ENCODE measurements at places on chromosomes 4 and X.

- DNase-seq, result no peak
Observed at GRCh38 chr4:120723105-120723504, 199.4 kb downstream of the PRDM5 start.

DNA sequence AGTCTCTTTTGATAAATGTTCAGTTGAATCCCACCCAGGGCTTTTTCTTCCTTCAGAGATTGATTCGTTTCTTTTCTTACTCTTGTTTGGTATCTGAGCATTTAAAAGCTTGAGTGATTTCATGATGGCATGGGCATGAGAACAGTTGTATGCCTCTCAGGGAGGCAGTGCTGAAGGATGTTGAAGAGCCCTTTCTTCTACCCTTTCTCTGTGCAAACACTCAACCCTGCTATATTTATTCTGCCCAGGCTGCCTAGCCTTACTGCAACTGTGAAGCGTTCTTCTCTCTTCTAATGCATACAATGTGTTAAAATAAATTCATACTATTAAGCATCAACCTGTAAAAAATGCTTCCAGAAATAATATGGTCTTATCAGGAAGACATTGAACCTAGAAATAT is 367.6 kb upstream of the LCORL start:
- no peak for DNase-seq

DNA sequence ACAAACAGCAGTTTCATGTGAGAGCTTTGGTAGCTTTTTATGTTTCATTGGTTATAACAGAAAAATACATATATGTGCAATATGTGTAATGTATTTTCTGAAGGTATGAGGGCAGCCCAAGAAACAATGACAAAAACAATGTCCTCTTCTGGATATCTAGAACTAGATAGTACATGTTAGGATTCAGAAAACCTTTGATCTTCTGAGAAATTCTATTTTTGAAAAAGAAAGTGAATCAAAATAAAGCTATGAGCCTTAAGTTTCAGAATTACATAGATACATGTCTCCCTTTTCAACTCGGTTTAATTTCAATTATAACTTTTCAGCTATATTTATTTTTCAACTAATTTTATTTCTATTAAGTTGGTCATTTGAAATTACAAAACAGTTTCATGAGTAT is 131.9 kb downstream of the REELD1 start:
- DNase-seq, result no peak

- no peak for DNase-seq
Observed at GRCh38 chrX:23008431-23009099, 8.8 kb downstream of the DDX53 start.

DNA sequence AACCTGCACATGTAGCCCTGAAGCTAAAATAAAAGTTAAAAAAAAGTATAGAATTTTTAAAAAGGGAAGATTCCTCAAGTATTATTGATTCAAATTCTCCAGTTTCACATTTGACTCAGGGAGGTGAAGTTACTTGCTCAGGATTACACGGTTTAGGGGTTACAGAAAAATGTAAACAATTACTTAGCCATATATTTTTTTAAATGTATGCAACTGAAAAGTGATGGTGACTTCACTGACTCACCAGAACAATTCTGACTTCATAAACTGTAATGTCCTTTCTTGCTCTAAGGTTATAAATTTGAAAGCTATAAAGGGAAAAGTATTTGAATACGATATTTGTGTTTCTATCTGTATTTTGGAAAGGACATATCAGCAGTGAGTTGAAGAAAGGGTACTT is 371.2 kb downstream of the SPRY1 start:
- DNase-seq, result no peak

- no peak for DNase-seq
Observed at GRCh38 chrX:65712005-65712806, 44.8 kb downstream of the MSN start.

DNA sequence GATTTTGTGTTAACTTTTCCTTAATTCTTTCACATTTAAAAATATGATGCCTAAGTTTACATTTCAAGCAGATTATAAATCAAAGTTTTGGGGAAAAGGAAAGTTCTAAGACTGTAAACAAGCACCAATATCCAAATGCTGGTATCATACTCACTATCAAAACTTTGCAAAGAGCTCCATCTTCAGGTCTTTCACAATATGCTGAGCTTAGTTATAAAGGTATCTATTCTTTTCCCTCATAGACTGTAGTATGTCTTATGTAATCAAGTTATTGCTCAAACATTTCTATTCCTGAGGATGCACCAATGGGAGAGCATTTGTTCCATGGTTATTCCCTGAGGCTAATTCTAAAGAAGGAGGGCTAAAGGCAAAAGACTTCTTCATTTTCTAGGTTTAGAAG is 207.9 kb upstream of the FAM241A start:
- no peak for DNase-seq

GRCh38 chr4:118758293-118758692 is 73.1 kb downstream of the METTL14 start:
- no peak for DNase-seq

GRCh38 chr4:156983366-156983765 is 11.8 kb upstream of the PDGFC start:
- DNase-seq, result no peak

DNA sequence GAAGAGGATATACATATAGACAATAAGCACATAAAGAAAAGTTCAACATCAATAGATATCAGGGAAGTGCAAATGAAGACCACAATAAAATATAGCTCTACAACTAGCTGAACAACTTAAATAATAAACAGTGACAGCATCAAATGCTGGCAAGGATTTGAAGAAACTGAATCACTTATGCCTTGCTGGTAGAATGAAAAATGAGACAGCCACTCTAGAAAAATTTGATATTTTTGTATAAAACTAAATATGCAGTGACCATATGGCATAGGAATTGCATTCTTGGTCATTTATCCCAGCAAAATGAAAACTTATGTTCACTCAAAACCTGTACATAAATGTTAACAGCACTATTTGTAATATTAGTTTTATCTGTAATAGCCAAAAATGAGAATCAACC is 1102.0 kb downstream of the C4orf33 start:
- DNase-seq, result no peak

GRCh38 chr4:81003597-81004111 is 26.9 kb upstream of the BMP3 start:
- DNase-seq, result no peak

DNA sequence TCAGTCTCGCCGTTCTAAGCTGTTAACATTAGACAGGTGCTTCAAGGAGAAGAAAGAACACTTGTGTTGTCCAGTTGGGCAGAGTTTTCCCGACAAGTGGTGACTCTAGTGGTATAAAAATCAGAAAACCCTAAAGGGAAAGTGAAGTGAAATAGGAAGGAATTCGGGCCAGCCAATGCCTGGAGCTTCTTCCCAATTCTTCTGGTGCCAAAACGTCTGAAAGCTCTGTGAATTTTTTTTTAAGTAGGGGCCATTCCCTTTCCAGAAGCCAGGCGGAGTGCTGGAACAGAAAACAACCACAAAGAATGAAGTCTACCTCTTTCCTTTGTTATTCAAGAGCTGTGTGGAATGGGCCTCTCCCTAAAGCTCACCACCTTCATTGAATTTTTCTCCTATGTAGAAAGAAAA is 43.1 kb upstream of the PPARGC1A start:
- DNase-seq, result no peak

GRCh38 chr4:151962138-151962823 is 201.5 kb upstream of the GATB start:
- DNase-seq, result no peak

- no peak for DNase-seq
Observed at GRCh38 chr4:149912000-149912399, 96.4 kb upstream of the IQCM start.

DNA sequence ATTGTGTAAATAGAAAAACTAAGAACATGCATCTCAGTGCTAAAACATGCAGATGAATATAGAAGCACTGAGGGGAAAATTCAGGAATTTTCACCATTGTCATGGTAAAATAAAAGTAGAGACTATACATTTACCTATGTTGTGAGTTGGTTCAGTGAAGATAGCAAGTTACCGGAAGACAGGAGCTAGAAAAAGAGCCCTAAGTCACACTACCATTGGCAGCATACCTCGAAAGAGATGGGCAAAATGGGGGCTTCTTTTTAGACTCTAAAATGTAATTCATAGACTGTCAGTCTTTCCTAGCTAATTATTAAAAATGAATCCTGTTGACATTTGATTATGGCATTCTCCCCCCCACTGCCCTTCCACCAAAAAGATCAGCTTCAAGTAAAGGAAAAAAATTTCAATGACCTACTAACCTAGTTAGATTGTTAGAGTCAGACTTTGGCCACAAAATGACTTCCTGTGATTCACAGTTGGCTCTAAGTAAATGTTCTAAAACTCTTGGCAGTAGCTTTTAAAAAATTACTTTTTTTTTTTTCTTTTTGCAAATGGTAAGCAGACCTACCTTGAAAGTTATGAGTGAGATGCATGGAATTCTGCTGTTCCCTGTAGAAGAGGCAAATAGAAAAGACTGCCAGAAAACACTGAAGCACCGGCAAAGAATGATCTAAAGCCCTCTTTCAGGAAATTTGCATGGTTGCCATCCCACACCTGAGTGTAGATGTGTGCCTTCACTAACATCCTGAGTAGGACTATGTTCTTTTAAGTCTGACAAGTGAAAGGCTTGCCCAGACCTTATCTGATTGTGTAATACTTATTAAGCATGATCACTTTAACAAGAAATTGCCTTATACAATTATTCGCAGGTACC is 26.4 kb upstream of the ARSJ start:
- DNase-seq, result no peak

DNA sequence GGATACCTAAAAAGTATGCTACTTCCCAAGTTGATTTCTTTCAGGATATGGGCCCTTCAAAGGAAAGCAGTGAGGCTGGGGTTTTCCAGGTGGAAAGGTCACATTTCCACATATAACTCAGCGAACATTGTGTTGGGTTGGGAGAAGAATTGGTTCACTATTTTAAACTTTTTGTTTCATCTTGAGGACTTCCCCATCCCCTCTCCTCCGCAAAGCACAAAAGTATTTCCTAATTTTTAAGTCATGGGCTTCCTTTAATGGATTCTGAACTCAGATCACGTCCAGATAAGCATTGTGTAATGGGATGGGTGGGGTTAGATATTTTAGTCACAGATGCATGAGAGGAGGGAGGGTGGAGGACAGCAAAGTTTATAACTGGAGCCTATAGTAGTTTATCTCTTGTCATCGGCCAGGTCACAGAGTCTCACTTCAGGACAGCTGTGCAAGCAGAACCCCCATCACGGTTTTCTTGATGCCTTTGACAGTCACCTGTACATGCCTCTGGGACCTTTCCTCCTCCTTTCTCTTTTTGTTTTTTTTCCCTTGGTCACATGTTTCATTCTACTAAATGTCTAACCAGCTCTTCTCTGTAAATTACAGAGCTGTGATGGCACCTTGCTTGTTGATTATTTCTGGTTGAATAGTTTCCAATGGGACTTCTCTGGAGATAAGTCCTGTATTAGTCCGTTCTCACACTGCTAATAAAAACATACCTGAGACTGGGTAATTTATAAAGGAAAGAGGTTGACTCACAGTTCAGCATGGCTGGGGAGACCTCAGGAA is 115.4 kb downstream of the PTTG2 start:
- no peak for DNase-seq

- no peak for DNase-seq
Observed at GRCh38 chr4:87524456-87524855, 4.7 kb downstream of the SPARCL1 start.

- DNase-seq, result no peak
Observed at GRCh38 chr4:121380776-121381462, at the start of gene QRFPR. Gene QRFPR, minus strand, starts transcription at chr4:121381018. Its CDS starts 371 bp downstream, at chr4:121380647.

- no peak for DNase-seq
Observed at GRCh38 chrX:13218758-13219157, 101.1 kb downstream of the ATXN3L start.

DNA sequence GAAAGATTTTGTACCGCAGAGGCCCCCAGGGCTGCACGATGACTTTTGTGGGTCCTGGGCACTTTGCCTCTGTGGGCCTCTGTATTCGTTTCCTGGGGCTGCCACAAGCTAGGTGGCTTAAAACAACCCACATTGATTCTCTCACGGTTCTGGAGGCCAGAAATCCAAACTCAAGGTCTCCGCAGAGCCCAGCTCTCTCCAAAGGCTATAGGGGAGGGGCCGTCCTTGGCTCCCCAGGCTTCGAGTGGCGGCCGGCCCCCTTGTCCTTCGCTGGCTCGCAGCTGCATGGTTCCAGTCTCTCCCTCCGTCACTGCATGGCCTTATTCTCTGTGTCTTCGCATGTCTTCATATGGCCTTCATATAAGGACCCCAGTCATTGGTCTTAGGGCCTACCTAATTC is 241.2 kb downstream of the EVC2 start:
- no peak for DNase-seq

DNA sequence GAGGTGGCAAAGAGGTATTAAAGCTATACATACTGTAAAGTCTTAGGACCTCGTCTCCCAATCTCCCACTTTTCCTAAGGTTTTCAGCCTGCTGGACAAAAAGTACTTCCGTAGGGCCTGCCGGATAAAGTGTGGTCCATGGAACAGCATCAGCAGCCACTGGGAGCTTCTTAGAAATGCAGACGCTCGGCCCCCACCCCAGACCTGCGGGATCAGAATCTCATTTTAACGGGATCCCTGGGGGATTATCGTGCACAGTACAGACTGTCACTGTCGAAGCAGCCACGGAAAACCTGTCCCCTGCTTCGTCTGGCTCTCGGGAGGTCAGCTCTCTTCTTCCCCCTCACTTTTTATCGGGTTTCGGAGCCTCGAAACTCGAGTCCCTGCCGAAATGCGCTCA is 802 bp downstream of the ADGRG2 start:
- no peak for DNase-seq

Measured in T-cell (primary cell).